ENCODE measurements at places on chromosomes 4 and X. TPM values are rescaled to one million over a fixed set of nuclear protein-coding genes. Genes with fewer than 3 reads are reported as not detected.

DNA sequence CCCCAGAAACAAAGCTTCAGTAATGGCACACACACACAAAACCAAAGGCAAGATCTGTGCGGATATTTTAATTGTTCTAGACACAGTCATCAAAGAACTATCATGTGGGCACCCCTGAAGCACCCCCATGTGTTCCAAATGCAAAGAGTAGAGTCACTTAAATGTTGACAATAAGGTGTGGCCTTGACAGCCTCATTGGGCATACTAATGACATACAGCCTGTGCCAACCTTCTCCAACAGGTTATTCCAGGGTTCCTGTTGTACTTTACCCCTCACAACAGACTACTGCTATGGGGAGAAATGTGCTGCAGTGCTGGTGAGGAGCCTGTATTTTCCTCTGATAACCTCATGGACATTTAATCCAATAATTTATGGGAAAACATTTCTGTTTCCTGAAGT lies 29.8 kb upstream of the CT47C1 start:
- no peaks in the 10 kb centered on the region for H3K36me3 ChIP-seq
- H3K4me3 ChIP-seq, result no peak overlapping the region
- H3K27ac ChIP-seq, result no peak overlapping the region
- DNase-seq, result no peak
- H3K27me3 ChIP-seq, result no peaks in the 10 kb centered on the region

GRCh38 chr4:128310266-128310697 lies 22.7 kb upstream of the PGRMC2 start:
- no peak overlapping the region for H3K4me3 ChIP-seq
- peaks cover 8% of the 10 kb centered on the region for H3K4me1 ChIP-seq
- no peaks in the 10 kb centered on the region for H3K27me3 ChIP-seq
- H3K36me3 ChIP-seq, result peaks cover 5% of the 10 kb centered on the region

- H3K4me1 ChIP-seq, result no peaks in the 10 kb centered on the region
- H3K4me3 ChIP-seq, result no peak overlapping the region
- H3K27ac ChIP-seq, result no peak overlapping the region
- DNase-seq, result no peak
These were observed 96.3 kb downstream of the MRPL1 start for GRCh38 chr4:77958897-77959296.

DNA sequence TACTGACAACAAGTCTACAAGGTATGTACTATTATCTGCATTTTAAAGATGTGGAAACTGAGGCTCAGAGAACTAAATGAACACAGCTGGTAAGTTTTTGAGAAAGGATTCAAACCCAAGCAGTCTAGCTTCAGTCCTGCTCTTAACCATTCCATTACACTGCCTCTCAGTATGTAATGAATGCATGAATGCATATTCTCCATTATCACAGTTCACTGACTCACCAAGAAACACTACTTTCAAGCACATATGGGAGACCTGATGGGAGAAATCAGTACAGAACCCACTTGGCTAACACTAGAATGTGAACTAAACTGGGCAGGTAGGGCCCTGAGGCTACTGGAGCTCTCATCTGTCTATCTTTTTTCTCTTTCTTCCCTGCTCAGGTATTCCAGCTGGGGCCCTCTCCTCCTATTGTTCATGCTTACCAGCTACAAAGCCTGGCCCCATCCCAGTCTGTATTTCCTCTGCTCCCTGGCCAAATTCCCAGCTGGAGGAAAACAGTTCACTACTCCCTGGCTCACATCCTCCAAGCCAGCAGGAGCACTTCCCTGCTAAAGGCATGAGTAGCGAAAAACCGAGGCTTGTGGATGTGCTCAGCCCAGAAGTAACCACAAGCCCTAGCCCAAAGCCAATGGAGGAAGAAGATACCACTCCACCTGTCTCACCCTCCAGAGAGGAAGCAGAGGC lies 178.2 kb upstream of the ARHGEF9 start:
- no peak for DNase-seq
- H3K27ac ChIP-seq, result no peak overlapping the region
- no peaks in the 10 kb centered on the region for H3K4me1 ChIP-seq

GRCh38 chr4:63528256-63528991 lies 880.8 kb downstream of the TECRL start:
- DNase-seq, result no peak
- H3K27ac ChIP-seq, result no peak overlapping the region
- no peak overlapping the region for H3K4me3 ChIP-seq
- no peaks in the 10 kb centered on the region for H3K36me3 ChIP-seq

The HHIP gene
- not detected for total RNA-seq

The IL3RA gene
- total RNA-seq, result 5.9 TPM

GRCh38 chrX:69136546-69137331 lies 28.5 kb downstream of the PJA1 start:
- no peak for DNase-seq
- no peaks in the 10 kb centered on the region for H3K4me1 ChIP-seq
- no peak overlapping the region for H3K4me3 ChIP-seq
- H3K36me3 ChIP-seq, result no peaks in the 10 kb centered on the region

The KCND1 gene
- not detected for total RNA-seq

The PAGE5 gene
- total RNA-seq, result not detected

DNA sequence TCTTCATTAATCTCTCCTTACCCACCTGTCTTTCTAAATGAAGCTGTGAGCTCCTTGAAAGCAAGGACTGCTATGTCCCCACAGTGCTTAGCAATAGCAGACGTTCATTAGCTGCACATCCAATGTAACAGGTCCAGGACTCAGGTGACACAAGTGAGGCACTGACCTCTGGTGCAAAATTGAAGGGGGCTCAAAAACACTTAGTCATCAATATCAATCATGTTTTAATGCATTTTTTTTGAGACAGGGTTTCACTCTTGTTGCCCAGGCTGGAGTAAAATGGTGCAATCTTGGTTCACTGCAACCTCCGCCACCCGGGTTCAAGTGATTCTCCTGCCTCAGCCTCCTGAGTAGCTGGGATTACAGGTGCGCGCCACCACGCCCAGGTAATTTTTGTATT lies 56.1 kb upstream of the ADGRG2 start:
- H3K4me1 ChIP-seq, result no peaks in the 10 kb centered on the region
- no peak for DNase-seq
- no peaks in the 10 kb centered on the region for H3K36me3 ChIP-seq
- H3K4me3 ChIP-seq, result no peak overlapping the region

DNA sequence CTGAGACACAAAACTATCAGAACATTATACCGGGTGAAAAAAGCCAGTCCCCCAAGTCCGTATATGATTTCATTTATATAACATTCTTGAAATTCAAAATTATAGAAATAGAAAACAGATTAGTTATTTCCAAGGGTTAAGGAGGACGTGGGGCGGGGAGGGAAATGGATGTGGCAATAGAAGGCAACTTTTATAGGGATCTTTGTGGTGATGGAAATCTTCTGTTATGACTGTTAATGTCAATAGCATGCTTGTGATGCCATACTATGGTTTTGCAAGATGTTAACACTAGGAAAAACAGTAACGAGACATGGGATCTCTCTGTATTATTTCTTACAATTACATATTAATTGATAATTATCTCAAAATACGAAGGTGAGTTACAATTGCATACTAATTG lies 96.4 kb downstream of the LNX1 start:
- no peak overlapping the region for H3K27ac ChIP-seq
- H3K36me3 ChIP-seq, result no peaks in the 10 kb centered on the region
- no peak overlapping the region for H3K4me3 ChIP-seq
- no peaks in the 10 kb centered on the region for H3K27me3 ChIP-seq

DNA sequence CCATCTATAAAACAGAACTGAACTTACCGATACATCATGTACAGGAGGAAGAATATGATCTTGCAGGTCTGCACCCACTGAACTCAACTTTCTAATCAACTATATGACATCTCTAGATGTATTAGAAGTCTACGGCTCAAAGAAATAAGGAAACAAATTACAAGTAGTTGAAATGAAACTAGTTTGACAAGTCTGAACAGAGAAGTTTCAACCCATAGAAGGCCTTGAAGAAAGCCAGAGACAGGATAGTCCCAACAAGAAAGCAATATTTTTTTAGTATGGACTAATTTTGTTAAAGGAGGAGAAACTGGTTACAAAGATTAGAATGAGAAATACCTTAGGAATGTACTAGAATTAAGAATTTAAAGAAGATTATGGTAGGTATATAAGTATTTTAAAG lies at the start of gene TMPRSS11A:
TMPRSS11A (minus strand) TSS at position 138 of the 400 bp plus-strand sequence; CDS start at position 38, 100 bp downstream.
- H3K4me3 ChIP-seq, result peak within 1 kb of the TSS; percentile 15
- no peak for DNase-seq
- H3K27ac ChIP-seq, result no peak within 1 kb of the TSS
- no peaks in the 10 kb centered on the region for H3K4me1 ChIP-seq
- H3K36me3 ChIP-seq, result no peaks in the 10 kb centered on the region
- H3K27me3 ChIP-seq, result no peaks in the 10 kb centered on the region

DNA sequence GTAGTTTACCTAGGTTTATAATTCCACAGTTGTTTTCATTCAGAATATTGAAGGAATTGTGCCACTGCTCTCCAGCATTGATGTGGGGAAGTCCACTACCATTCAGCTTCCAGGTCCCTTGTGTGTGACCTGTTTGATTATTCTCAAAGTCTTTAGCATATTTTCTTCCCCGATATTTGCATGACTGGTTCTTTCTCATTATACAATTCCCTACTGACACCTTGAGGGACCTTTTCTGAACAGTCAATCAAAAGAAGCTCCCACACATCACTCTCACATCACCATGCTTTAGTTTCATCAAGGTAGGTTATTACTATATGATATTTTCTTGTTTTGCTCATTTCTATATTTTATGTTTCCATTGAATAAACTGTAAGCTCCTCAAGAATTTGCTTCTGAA lies 44.1 kb downstream of the SLC39A8 start:
- H3K4me1 ChIP-seq, result no peaks in the 10 kb centered on the region
- no peak for DNase-seq

GRCh38 chr4:67499799-67500198 lies 45.5 kb downstream of the CENPC start:
- H3K27ac ChIP-seq, result no peak overlapping the region
- no peaks in the 10 kb centered on the region for H3K27me3 ChIP-seq
- no peaks in the 10 kb centered on the region for H3K4me1 ChIP-seq
- DNase-seq, result no peak
- H3K4me3 ChIP-seq, result no peak overlapping the region

The SOWAHB gene
- total RNA-seq, result 17.1 TPM

The ADH1A gene
- not detected for total RNA-seq
